KBM-7 (cell line): ENCODE measurements at places on chromosomes 2 and 18.
A peak's percentile ranks its signal among the peaks of the same experiment; 100 is the strongest.

- DNase-seq = no peak
Observed at GRCh38 chr2:234435836-234436481, 60.9 kb downstream of the ARL4C start.

DNA sequence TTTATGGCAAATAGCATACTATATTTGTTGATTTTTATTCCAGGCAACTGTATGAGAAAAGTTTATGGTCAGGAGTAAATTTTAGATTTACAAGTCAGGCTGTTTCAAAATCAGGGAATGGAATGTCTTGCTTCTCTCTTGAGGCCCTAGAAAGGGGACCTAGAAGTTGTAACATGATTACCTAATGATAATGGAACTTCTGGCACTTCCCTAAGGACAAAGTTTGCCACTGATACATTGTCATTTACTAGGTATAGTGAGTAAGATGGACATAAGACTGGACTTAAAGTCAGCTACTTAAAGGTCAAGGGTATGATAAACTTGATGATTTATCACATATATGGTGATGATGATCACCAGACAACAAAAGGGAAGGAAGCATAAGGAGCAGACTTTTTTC lies 103.3 kb upstream of the VRK2 start:
- DNase-seq = no peak

DNA sequence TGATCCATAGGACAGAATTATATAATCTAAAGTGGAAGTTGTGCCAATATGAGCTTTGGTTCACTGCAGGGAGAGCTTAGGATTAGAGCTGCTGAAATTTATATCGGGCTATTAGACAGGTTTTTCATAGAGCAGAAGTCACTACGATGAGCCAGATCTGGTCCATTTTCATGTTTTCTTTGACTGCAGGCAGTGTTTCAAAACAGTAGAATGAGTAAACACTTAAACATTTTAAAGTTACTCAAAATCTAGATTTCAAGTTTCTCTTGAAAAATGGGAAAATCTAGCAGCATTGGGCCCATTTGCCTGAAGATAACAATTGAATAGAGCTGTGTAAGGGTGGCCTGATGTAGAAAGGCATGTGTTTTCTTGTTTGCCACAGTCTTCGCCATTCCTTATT lies 14.5 kb upstream of the ADAM23 start:
- no peak for DNase-seq

- no peak for DNase-seq
Observed at GRCh38 chr2:131658769-131659131, 131.1 kb downstream of the CCDC74A start.

GRCh38 chr2:15269043-15269442 lies 292.1 kb downstream of the NBAS start:
- DNase-seq = no peak

GRCh38 chr2:61793389-61793836 lies 60.4 kb downstream of the FAM161A start:
- DNase-seq = peak; percentile 74

DNA sequence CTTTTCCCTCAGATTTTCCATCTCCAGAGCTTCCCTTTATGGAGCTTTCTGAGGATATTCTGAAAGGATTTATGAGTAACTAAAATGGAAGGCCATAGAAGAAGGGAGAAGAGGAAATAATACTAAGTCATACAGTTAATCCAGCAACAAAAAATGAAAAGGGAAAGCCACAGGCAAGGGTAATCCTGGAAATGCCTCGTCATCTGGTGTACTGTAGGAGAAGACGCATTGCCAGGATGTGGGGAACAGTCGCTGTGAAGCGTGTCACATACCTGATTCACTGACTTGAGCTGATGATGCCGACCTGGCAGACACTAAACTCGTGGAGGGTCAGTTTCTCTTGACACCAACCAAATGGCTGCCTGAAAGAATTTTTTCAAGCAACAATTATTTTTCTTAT lies 34.7 kb upstream of the ALPP start:
- DNase-seq = no peak

DNA sequence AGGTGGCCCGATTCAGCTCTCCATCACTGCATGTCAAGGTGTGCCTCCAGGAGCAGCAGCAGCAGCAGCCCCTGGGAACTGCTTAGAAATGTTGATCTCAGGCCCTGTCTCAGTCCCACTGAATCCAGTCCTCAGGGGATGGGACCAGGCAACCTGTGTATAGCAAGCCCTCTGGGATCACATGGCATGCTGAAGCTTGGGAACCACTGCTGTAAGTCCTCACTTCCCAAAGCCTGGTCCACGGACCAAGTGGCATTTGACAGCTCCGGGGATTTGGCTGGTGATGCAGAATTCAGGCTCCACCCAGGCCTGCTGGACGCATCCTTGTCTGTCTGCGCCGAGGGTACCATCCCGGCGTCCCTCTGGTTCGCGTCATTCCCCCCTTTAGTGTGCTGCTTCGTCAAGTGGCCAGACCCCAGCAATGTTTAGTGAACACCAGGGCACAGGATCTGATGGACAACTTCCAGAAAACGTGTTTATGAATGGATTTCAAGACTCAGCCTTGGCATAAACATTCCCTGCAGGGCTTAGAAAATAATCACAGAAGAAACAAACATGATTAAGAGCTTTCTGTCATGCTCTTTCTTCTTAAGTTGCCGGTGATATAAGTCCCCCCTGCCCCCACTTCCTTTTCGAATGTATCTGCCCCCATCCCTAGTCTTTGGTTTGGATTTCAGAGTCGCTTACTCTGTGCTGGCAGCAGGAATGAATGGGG lies 234.0 kb downstream of the GBX2 start:
- DNase-seq = no peak

GRCh38 chr2:46375566-46376125 lies 78.4 kb downstream of the EPAS1 start:
- no peak for DNase-seq

- no peak for DNase-seq
Observed at GRCh38 chr18:45403341-45404049, 211.8 kb upstream of the SLC14A2 start.

DNA sequence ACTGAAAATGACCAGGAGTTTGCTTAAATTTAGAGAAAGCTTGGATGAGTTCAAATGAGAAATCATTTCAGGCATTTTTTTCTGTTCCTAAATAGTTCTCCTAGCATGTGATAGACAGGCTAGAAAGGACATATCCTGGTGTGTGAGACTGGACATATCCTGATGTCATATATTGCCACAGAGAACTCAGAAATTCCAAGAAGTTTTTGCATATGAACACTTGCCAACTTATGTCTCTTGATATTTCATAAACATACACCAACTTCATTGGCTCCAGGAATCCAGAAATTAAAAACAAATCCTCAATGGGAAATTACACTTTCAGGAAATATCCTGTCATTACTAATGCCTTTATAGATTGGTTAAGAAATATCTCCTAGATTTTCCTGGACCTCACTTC lies 2.9 kb upstream of the SERPINB4 start:
- DNase-seq = no peak

- no peak for DNase-seq
Observed at GRCh38 chr2:236536727-236537398, 32.8 kb upstream of the ACKR3 start.

- DNase-seq = no peak
Observed at GRCh38 chr2:68791914-68792313, 57.3 kb downstream of the ARHGAP25 start.
